NCI-H1694 (cell line): ENCODE measurements at places on chromosomes 5 and 9.
A peak's percentile ranks its signal among the peaks of the same experiment; 100 is the strongest.

- no peak for DNase-seq
Measured at GRCh38 chr5:19047277-19047676, 940.7 kb downstream of the CDH18 start.

DNA sequence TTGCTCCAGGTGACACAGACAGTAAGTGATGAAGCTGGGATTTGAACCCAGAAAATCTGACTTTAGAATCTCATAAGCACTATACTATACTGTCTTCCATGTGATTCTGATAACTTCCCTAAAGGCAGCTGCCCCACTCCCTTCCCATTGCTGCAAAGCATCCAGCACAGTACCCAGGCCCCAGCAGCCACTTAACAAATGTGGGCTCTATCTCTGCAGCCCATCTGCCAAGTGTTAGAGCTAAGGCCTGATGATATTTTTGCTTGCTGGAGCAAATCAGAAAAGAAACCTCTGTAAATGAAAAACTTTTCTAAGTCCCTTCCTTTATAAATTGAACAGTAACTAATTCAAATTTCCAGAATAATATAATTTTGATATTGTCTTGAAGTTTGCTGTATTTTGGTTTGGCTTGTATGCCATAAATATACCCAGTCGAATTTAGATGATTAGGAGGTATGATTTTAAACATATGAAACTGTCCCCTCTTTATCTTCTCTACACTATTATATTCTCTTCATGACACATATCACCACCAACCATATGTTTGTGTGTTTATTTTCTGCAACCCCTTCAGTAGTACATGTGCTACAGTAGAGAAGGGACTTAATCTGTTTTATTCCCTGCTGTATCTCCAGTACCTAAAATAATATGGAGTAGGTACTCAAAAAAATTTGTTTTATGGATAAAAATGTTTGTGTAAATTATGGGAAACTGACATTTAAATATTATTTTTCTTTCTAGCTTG, 63.8 kb downstream of the SMIM15 start:
- no peak for DNase-seq

GRCh38 chr5:32330126-32330971, 17.6 kb upstream of the MTMR12 start:
- DNase-seq, result no peak

DNA sequence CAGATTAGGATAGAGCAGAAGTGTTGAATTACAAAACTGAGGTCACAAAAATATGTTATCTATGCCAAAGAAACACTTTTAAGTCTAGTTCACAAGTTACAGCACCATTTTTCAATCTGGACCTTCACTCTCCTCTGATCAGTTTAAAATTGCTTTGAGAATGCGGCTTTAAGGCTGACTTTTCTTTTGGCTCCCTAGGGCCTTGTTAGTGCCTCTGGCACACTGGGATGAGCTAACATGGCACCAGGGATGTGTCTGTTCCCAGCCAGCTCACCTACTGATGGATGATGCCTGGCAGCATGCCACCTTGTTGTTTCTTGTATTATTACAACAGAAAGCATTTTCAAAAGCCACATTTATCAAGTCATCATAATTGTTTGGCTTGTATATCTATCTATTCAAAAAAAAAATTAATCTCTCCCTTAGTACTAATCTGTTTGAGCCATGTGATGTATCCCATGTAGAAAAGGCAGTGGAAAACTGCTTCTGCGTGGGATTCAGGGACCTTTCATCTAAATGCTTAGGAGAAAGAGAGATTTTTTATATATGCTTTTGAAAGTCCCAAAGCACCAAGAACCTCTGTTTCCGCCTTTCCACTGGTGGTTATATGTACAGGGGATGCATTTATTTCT, 46.6 kb downstream of the ADAMTSL1 start:
- no peak for DNase-seq

DNA sequence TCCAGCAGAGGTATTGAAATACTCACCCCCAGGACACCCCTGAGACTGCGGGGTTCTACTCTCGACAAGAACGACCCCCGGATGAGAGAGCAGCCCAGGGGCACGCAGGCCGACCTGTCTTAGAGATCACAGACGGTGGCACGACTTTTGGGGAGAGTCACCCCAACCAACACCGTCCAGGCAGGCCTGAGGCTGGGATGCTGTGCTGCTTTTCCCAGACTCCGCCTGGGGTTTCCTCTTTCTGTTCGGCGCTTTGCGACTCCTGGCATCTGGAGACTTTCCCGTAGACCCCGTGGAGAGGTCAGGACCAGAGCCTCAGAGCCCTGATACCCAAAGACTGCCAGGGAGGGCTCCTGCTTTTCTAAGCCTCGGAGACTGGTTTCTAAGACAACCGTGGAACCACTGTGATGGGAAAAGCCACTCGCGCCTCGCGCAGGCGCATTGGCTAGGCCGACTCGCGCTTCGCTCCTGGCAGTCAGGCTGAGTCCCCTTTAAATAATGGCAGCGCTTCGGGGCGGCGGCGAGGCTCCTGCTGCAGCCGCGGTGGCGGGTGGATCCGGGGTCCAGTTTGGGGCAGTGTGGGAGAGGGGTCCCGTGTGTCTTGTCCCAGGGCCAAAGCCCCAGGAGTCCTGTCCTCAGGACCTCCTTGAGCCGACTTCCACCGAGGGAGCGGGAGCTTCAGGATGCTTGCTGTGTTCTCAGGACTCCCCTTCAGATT, 484.0 kb downstream of the SPATA31A7 start:
- no peak for DNase-seq

DNA sequence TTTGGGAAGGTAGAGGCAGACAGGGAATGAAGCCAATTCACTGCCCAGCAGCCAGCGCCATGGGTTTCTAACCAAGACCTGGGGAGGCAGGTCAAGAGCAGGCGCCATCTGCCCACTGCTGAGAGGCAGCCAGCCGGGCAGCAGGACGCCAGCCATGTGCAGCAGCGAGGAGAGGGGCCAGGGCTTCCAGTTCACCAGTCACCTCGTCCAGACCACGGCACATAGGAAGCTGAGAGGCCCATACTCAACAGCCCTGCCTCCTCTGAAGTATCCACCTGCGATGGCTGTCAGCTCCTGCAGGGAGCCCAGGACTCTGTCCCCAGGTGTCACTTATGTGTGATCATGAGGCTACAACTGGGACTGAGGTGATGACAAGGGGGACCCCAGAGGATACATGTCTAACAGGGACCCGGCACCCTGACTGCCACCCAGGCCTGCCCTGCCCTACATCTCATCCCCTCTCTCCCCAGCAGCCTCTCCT, 30.1 kb downstream of the IPPK start:
- no peak for DNase-seq

GRCh38 chr5:5025774-5026408, 114.2 kb upstream of the ADAMTS16 start:
- peak; percentile 26 for DNase-seq

- DNase-seq, result peak; percentile 34
Measured at GRCh38 chr5:16690243-16690852, 73.6 kb upstream of the RETREG1 start.

DNA sequence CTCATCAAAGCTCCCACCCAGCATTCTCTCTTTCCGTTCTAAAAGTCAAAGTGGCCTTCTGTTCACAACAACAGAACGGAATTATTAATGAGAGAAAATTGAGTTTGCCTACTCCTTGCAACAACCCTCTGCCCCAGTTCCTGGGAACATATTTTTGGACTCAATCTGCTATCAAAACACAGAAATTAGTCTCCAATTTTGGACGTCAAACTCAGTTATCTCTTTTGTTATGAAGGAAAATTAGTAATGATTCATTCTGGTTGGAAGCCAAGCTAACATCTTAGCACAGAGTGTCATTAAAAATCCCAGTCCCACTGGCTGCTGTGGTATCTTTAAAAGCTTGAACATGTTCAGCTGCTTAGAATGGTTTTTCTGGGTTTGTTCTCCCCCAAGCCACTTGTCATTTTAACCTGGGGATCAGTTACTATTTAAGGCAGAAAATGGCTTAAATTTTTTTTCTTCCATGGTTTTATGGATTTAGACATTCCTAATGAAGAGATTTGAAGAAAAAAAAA, 343.2 kb downstream of the TRIM32 start:
- DNase-seq, result no peak

DNA sequence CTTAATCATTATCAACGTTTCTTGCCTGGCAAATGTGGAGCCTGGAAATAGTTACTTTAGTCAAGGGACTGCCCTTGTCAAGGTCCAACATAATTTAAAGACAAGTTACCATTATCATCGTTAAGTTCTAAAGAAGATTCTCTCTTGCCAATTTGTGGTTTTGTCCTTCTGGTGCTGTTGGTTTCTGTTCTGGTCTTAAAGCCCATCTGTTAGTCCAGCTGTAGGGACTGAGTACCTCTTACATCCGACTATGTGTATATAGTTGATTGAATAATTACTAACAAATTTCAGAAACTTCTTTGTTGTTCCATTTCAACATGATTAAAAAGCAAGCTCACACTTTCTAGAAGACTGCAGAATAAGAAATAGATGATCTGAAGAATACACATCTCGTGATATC, 1854.9 kb downstream of the MAT2B start:
- DNase-seq, result no peak

DNA sequence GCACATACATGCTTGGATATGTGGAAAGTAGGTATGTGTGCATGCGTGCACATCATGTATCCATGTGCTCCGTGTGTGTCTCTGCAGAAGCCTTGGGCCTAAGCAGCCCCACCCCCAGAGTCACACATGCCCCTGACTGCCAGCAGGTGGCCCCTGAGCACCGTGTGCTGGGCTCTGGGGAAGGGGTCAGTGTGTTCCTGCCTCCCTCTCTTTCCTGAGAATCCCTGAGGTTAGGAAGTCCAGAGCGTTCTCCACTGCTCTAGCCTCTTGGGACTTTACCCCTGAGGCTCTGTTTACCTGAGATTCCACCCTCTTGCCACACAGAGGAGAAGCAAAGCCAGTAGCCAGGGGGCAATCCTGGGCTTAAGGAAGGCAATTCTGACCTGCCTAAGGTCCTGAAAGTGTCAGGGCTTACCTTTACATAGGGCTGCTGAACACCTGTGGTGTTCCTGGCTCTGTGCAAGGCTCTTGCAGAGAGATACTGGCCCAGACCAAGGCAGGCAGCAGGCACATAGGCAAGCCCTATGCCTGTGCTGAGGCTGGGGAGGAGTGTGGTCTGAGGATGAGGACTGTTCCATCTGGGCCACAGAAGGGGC, 207.3 kb downstream of the TMEM38B start:
- peak; percentile 28 for DNase-seq

GRCh38 chr9:99868845-99869244, 37.6 kb upstream of the STX17 start:
- no peak for DNase-seq

- no peak for DNase-seq
Measured at GRCh38 chr9:69637817-69638200, 34.4 kb downstream of the APBA1 start.

- DNase-seq, result no peak
Measured at GRCh38 chr9:120212853-120213200, 367.1 kb downstream of the CDK5RAP2 start.
